Activated naive CD4-positive, alpha-beta T cell treated with Interleukin-2 at 50 U/mL for 16 hours (primary cell): ENCODE measurements at places on chromosomes 5 and 9.

- DNase-seq = no peak
Measured at GRCh38 chr5:2805080-2805479, 53.6 kb upstream of the IRX2 start.

- DNase-seq = no peak
Measured at GRCh38 chr9:16417161-16417560, 453.3 kb downstream of the BNC2 start.

DNA sequence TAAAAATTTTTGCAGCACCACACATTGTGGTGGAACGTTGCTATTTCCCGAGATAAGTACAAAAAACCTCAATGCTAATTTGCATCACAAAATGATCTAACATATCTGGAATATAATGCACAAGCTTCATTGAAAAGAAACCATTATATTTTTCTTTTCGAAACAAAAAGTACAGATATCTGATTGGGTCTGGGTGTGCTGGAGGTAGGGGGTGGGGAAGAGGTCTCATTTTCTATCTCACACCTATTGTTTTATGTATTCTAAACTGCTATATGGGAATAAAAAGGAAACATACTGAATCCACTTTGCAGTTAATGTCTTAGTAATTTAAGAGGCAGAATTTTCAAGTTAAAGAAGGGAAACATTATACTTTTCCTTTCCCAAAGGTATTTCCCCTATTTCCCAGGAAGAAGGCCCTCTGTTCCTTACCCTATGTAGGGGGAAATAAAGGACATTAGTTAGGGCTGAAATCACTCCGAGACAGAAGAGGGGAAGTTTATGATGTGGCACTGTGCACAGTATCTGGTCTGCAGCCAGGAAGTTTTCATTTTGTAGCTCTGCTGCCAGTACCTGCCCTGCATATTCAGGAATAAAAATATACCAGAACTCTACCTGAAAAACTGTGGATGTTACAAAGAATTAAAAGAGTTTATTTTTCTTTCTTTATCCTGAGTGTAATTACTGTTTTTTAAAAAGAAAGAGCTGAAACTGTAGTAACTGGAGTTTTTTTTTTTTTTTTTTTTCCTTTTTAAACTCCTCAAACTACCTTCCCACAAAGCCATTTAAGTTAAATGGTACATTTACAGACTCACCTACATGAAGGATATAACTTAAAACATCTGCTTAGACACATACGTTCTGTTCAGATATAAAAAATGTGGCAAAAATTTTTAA is 7.4 kb downstream of the MEF2C start:
- no peak for DNase-seq

DNA sequence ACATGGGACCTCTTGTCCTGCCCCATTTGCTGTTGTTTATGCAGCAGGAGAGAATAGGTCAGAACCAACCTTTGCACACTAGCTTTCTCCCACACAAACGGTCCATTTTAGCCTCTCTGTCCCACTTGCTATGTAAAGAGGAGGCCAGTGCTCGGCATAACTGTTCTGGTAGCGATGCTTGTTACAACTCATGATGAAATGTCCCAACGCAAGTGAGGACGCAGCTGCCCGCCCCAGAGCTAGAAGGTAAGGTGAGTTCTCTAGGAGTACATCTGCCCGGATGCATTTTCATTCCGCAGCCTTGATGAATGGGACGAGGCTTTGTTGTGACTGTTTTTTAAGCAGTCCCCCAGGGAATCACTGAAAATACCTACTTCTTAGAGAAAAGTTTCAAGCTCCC is 14.1 kb downstream of the S1PR3 start:
- DNase-seq = no peak

DNA sequence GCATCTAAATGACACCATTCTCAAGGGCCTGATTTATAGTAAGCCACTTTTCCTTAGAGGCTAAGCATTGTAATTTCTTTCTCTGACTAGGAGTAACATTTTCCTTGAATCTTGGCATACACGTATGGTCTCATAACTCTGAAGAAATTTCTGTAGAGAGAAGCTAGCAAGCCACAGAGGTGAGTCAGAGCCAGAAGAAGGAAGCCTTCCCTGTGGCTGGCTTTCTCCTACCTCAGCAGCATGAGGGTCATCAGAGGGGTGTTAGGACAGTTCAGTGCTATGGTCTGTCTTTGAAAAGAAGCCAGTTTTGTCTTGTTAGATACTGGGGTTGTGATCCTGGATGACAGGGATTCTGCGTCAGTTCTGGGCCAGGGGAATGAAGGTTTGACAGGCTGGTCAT is 3.2 kb downstream of the SNX30 start:
- no peak for DNase-seq
